Astrocyte of the hippocampus (primary cell): ENCODE measurements at places on chromosomes 13 and 19.

DNA sequence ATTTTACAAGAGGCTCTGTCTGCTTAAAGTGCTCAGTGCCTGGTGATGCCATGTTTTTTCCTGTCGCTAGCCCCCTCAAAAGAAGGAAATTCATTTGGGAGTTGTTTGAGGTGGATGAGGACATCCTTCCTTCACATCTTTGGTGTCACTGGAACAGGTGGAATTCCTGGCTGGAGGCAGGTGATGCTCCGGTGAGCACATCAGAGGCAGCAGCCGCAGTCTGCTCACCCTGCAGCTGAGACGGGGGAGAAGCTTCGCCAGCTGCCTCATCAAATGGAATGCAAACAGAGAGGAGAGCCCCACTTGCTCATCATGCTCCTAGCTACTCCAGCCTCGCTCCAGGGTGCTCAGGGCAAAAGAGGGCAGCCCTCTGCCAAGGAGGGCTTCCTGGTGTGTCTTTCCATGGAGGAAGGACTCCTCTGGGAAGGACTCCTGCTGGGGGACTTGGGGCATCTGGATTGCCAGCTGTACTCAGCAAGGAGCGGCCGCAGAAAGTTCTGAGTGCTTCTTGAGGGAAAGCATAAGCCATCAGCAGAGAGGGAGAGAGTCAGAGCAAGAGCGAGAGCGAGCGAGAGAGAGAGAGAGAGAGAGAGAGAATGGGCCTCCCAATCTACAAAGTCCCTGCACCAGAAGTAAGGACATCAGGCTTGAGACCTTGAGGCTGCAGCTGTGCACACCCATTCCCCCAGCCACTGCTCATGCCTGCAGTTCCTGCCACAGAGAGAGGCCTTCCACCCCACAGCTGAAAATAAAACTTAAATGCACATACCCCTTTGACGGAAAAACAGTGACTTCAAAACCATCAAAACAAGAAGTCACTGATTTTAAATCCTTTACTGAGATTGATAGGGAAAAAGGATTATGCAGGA lies 74.3 kb upstream of the UBL3 start:
- peak; percentile 79 for DNase-seq

DNA sequence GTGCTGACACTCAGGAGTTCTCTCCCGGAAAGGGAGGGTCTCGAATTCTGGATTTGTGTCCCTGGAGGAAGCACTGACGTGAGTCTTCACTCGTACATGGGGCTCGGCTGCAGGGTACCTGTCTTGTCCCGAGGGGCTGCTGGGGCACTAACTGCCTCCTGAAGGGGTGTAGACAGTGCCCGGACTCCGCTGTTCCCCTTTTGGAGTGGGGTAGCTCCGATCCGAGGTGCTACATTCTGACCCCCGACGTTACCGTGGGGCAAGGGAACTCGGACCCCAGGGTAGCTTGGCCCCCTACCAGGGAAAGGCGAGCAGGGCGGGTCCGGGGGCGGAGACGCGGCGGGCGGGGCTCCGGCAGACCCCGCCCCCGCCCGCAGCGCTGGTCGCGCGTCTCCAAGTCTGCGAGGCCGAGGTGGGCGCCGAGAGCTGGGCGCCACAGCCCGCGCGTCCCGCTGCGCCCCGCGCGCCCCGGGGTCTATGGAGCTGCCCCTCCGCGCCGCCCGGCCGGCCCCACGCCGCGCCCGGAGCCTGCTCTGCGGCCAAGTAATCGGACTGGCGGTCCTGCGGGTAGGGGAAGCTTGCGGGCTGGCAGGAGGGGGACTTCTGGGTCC lies at the start of gene NPAS1:
Gene NPAS1 (plus strand): TSS at position 407 of the 611 bp plus-strand sequence. CDS start 1,211 bp downstream, outside the sequence.
- peak; percentile 41 for DNase-seq

GRCh38 chr13:33362986-33363727 lies 77.6 kb upstream of the STARD13 start:
- no peak for DNase-seq

DNA sequence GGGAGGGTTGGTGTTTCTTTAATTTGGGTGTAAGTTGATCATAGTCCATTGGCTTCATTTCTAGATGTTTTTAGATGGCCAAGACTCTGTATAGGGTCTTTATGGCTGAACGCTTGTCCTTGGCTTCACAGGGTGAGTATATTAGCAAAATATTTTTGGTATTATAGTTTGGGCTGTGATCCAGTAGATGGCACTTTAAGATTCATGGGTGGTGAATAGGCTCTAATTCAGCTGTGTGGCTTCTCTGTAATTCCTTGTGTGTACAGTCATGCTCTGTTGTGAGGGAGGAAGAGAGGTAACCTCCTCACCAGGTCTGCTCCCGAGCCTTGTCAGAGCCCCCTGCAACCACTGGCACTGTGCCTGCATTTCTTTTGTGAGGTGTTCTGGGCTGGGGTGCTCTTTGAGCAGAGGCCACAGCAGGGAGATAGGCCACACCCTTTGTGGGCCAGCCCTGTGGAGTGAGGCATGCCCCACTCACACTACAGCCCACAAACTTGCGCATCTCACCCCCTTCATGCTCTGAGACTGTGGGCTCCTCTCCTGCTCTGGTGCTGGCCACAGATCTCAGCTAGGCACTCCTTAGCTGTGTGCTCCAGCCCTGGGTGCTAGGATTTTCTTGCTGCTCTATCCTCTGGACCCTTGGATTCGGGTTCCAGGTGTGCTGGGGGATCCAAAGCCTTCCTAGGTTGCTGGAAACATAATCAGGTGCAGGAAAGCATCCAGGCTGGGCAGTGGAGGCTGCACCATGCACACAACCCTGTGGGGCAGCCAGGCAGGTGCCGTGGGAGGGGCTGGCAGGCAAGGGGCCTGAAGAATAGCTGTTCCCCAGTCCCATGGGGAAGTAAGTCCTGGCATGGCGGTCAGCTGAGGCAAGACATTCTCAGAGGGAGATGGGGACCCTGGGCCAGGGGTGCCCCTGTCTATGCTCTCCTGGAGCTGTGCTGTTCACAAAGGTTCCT lies 193.9 kb downstream of the GPC5 start:
- peak; percentile 13 for DNase-seq

DNA sequence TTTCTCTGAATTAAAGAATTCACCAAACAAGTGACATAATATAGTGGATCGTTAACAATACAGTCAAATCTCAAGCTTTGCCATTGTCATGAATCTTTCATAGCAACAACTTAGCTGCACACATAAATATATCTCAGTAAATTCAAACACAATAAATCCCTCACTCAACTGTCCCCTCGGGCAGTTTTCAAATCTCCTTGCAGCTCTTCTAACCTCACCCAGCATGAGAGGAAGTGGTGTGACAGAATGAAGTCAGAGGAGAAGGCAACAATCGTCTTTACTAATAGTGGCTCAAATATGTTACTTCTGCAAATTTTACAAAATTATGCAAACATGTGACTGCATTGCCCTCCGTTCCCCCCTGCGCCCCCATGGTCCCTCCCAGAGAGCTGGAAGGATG lies 148.2 kb downstream of the RAP2A start:
- DNase-seq, result no peak

GRCh38 chr13:75425216-75426009 lies 56.6 kb downstream of the TBC1D4 start:
- DNase-seq, result no peak

GRCh38 chr13:92461831-92462230 lies 764.8 kb upstream of the GPC6 start:
- no peak for DNase-seq

DNA sequence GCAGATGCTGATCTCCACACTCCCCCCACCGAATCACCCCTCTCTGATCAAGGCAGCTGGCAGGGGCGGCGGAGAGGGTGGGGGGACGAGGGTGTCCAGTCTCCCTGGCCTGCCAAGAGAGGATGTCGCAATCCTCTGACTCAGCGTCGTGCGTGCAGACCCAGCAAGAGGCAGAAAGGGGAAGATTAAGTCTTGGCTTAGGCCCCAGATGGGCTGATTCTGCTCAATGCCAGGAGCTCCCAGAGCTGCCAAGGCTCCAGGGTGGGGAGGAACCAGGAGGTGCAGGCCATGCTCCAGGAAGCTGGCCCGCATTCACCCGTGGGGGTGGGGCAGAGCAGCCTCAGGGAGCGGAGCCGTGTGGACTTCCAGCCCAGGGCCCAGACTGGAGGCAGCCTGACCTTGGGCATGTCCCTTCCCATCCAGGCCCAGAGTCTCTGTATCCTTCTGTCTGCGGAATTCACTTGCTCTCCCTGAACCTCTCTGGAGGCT lies 6.6 kb upstream of the BCL3 start:
- peak; percentile 99 for DNase-seq

DNA sequence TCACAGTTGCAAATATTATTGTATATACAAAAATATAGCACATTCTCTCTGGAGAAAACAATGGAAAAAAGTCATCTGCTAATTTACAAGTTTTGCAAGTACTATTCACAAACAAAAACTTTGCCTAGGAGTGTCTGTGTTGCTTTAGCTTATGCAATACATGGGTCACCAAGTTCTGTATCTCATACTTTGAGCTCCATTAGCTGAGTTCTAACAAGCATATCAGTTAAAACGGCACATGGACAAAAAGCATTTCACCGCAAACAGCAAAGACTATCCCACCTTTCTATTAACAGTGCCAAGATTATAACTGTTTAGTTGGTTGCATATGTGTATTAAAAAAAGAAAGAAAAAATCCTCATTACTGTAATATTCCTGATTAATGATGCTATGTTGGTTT lies 4.6 kb downstream of the SPRY2 start:
- peak; percentile 29 for DNase-seq

DNA sequence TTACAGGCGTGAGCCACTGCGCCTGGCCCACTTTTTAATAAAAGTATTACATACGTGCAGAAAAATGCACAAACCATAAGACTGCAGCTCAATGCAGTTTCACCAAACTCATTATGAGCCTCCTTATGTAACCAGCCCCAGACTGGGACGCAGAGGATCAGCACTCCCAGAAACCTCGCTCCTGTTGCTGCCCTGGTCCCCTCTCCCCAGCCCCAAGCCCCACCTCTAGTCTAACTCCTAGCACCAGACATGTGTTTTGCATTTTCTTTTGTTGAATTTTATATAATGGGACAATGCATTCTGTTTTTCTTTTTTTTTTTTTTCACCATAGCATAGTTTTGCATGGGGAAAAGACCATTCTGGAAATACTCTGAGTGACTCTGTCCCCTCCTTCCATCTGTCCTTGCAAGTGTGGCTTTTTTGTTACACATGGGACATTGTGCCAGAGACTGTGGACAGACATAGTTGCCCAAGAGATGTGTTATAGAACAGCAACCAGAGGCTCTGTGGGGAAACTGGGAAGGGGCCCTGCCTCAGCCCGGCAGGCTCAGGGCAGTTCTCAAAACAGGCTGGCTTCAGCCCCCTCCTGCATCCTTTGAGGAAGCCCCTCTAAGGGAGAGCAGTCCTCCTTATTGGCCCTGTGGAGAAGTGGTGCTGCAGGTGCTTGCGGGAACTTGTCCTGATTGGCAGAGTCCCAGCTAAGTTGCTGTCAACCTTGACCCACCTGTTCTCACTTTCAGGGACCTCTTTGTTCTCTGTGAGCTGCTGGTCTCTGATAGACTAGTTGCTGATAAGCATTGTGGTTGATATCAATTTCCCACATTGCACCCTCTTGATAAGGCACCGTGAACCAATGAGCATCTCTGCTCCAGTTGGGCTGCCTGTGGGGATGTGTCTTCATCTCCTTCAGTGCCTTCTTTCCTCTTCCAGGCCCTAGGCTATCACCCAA lies 13.8 kb upstream of the OLFM4 start:
- no peak for DNase-seq

DNA sequence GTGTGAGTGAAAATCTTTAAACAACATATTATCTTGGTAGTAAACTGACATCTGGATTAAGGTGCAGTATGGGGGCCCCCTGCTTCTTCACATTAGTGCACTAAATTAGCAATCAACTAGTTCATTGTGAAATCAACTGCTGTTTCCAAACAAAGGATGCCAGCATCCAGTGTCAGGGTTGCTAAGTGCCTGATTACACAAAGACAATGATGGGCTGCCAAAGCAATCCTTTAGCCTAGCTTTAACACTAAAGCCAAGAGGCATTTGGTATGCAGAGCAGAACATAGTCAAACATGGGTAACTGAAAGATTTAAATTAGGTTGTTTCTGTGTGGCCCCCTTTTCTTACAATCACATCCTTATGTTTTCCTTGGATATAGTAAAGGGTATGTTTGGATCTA lies 543.1 kb upstream of the SLITRK5 start:
- DNase-seq, result peak; percentile 59

GRCh38 chr13:43514311-43514710 lies 272.5 kb downstream of the ENOX1 start:
- DNase-seq, result no peak

DNA sequence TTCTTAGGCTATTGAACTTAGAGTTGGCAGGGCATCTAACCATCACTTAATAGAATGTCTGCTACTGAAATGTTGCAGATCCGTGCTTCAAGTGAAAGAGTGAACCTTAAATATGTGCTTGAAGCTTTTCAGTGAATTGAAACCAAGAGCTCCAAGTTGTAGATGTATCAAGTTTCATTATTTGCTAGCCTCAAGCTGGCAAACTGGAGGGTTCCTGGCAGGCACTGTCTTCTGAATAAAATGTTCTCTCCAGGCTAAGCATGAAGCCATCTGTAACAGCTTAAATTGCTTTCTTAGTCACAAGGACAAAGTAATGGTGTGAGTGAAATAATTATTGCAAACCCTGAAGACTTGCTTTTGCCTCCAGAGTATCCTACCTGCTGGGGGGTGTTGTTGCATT lies 415.0 kb upstream of the SPRY2 start:
- DNase-seq, result peak; percentile 6

- no peak for DNase-seq
Measured at GRCh38 chr13:43389573-43389972, 366.2 kb downstream of the DNAJC15 start.

DNA sequence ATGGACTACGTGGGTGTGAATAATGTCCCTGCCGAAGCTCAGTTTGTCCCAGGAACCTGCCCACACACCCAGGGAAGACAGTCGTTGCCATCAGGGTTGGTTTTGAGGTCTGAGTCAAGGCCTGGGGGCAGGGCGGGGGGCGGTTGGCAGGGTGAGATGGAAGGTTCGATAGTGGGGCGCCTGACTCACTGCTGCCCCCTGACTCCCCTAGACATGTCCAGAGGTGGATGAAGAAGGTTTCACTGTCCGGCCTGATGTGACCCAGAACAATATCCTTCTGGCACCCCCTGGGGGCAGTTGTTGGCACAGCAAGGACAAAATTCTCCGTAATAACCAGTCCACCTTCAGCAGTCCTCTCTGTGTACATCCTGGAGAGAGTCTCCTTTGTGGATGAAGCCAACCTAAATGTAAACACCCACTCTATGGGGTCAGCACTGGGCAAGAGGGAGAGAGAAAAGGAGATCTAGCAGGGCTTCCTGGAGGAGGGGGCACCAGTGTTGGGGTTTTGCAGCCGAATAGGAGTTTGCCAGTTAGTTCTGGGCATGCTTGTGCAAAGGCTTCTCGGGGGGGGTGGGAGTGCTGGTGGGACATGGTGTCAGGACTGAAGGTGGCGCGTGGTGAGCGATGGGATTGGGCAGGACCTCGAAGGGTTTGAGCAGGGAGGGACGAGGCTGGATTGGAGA lies 19.6 kb upstream of the B3GNT3 start:
- no peak for DNase-seq

GRCh38 chr19:35935911-35936737 lies at the start of gene LRFN3:
TSS of gene LRFN3 (plus strand) at chr19:35936374. CDS start at chr19:35939426, 3,052 bp downstream.
- DNase-seq, result peak; percentile 90

GRCh38 chr19:16496613-16496983 lies 404 bp downstream of the C19orf44 start:
- peak; percentile 62 for DNase-seq
